ENCODE measurements at places on chromosomes 11 and 22.

- DNase-seq, result no peak
Observed at GRCh38 chr11:55658608-55659007, 3.4 kb upstream of the OR4C6 start.

GRCh38 chr11:64288353-64288750 is 2.7 kb downstream of the GPR137 start:
- DNase-seq, result no peak

DNA sequence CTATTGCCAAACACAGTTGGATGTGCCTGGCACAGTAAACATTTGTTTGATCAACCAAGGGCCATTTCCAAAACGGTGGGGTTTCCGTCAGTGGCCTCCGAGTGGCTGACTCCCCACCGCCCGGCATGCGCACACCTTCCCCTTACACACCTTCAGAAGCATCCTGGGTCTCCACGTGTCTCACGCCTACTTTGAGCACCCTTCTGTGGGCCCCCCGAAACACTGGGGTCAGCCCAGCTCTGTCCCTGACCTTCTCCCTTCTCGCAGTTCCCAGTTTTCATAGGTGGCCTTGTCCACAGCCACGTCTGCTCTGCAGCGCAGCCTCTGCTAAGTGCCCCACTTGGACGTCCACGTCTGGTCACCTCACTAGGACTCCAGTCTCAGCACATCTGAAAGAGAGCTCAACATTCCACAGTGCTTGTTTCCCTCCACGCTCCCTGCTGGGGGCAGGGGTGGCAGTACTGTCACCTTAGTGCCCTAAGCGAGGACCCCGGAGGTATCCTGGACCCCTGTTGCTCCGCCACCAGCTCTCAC is 13.2 kb upstream of the SHANK2 start:
- DNase-seq, result no peak

DNA sequence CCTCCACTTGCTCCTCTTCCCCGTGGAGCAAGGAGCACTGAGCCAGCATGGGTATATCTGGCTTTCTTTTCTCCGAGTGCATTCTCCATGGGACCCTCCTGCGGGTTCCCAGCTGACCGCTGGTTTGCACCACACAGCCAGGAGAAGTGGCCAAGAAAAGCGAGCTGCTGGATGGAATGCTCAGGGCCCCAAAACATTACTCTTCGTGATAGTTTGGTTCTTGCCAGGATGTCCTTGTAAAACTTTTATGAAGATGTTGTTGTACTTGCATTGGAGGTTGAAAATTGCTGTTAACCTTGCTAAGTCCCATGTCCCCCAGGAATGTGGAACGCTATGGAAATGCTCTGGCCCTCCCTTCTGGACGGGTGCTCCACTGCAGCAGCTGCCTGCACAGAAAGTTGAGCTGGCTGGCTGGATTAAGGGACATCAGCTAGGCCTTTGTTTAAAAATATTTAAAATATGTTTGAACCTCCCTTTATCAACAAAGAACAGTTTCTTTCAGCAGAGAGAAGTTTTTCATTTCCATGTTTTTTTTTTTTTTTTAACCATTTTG is 68.7 kb downstream of the ZNRF3 start:
- DNase-seq, result no peak

- no peak for DNase-seq
Observed at GRCh38 chr11:112127056-112127455, 36.8 kb downstream of the IL18 start.

DNA sequence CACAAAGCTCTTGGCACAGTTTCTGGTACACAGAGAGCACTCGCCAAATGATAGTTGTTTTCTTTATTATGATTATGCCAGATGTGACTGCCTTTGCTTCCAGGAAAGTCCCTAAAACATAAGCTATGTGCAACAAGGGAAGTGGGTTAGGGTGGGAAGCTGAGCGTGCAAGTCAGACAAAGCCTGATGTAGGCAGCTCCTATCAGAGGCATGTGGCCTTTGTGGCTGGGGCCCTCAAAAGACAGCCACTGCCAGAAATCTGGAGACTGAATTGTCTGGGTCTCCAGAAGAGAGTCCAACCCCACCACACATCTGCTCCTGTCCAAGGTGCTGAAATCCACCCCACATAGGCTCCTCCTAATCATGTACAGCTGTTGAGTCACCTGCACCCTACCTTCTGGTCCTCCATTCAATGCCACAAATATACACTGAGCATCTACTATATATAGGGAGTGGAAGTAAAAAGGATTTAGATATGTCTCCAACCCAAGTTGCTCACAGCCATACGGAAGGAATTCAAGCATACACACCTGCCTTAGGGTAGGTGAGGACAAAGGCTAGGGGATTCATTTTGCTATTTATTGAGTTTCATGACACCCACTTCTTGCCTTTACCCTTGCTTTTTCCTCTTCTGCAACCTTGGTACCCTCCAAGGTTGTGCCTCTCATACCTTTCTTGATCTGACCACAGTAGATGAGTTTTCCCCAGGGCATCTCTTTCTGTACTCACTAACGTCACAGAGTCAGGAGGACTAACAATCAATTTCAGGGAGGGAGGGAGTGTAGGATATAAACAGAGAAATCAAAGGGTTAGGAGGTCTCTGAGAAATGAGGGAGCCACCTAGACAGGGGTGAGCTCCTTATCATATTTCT is 12.4 kb downstream of the SEC14L3 start:
- no peak for DNase-seq
